ENCODE measurements at places on chromosomes 1 and 21.

- DNase-seq = no peak
Observed at GRCh38 chr1:168190403-168190802, 11.6 kb downstream of the TIPRL start.

GRCh38 chr1:44590475-44590874, 83.8 kb downstream of the TMEM53 start:
- no peak for DNase-seq

- DNase-seq = no peak
Observed at GRCh38 chr21:26365849-26366248, 195.3 kb upstream of the APP start.

GRCh38 chr1:27656157-27656893, 15.7 kb downstream of the IFI6 start:
- DNase-seq = no peak

DNA sequence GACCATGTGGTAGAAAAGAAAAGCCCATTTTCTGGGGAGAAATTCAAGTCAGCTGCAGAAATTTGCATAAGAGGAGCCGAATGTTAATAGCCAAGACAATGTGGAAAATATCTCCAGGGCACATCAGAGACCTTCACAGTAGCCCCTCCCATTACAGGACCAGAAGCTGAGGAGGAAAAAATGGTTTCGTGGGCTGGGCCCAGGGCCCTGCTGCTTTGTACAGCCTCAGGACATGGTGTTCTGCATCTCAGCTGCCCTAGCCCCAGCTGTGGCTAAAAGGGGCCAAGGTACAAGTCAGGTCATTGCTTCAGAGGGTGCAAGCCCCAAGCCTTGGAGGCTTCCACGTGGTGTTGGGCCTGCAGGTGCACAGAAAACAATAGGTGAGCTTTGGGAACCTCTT, 108.3 kb downstream of the DMRTB1 start:
- no peak for DNase-seq

GRCh38 chr1:184162281-184162680, 110.8 kb downstream of the TSEN15 start:
- DNase-seq = no peak

DNA sequence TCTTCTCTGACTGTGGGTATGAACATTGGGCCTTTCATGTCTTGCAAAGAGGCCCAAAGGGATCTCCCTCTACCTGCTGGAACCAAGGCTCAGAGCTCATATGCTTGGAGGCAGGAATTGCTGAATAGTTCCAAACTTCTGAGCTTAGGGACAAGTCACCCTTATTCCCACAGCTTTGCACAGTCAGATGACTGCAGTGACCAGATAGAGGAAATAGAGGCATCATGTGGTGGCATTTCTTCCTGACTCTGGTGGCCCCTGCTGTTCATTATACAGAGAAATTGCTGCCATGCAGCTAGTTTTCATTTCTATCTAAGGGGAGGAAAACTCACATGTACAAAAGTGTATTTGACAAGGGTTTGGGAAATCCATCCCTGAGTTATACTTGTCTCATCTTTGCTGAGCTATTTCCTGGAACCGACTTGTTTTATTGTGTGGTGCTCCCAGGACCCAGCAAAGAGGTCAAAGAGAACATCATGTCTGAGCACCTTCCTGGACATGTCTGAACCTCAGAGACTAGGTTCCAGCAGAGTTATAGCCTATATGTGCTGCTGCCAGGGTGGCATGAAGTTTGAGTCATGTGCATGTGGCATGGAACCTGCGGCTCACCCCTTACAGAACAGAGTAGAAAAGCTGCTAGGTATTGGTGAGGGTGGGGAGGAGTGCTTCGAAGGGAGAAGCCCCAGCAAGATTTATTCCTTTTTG, 131.2 kb downstream of the PIK3R3 start:
- no peak for DNase-seq

DNA sequence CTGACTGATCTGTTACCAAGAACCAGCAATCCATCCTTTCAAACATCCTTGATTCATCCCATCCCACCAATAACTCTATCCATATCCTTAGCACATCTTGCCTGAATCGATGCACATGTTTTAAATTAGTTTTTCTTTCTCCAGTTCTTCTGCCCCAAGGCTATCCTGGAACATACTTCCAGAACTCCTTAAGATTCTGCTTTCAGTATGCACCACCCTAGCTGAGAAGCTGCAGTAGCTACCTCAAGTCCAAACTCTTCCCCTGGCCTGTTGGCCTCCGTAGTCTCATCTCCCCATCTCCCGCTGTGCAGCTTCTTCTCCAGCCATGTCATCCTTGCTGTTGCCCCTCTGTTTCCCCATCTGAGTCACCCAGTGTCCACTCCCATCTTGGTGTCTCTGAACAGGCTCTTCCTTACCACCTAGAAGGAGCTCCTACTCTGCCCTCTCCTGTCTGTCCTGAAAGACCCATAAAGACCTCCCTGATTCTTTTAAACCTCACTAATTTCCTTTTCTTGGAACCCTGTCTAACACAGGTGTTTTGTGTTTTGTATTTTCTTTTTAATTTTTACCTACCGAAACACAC, 108.0 kb downstream of the SGIP1 start:
- DNase-seq = no peak

Data from activated naive CD4-positive, alpha-beta T cell treated with Interleukin-2 at 50 U/mL for 16 hours (primary cell).